Activated T-cell treated with anti-CD3 and anti-CD28 coated beads, Interleukin-2, amount 50 U/mL, for 1 hour (primary cell): ENCODE measurements at places on chromosomes 4 and X.
A peak's percentile ranks its signal among the peaks of the same experiment; 100 is the strongest.

GRCh38 chrX:132086672-132087071 is 41.1 kb downstream of the FRMD7 start:
- no peak for DNase-seq

- DNase-seq: no peak
Observed at GRCh38 chr4:176844448-176844847, 51.7 kb upstream of the VEGFC start.

- no peak for DNase-seq
Observed at GRCh38 chrX:12804655-12805054, 13.4 kb downstream of the PRPS2 start.

DNA sequence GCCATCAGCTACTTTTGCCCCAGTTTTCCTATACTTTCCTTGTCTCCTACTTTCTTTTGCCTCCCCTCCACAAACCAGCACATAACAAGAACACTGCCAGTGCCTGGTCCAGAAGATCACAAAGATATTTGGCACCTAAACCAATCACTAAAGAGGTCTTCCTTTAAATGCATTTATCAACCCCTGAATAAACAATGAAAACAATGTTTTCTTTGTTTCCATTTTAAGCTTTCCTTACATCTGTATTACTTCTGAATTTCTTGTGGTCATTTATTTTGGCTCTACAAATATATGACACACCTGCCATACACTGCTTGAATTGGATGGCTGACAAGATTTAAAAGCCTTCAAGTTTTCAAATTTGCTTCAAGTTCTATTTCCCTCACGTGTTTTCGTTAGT is 43.9 kb downstream of the MBNL3 start:
- DNase-seq: no peak

DNA sequence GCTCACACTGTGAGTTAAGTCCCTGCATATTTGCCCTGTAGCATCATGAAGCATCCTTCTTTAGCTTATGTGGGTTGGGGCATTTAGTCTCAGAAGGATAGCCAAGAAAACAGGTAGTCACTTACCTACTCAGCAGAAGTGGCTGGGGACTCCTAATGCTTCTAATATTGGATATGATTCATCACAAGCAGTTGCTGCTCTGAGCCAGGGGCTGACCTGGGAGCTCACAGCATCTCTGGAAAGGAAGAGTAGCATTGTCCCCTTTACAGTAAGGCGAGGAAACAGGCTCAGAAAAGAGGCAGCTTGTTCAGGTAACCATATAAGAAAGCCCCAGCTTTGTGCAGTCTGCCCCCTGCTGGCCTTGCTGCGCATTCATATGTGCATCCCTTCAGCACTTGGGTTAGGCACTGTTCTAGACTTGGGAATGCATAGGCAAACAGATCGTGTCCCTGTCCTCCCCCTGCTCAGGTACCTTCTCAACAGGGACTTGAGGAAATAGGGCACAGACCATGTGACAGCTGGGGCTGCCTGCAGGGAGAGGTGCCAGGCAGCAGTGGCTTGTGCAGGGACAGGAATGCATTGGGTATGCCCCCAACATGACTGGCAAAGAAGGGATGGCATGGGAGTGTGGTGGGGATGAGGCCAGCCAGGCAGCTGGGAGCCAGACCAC is 35.7 kb upstream of the TBC1D14 start:
- peak; percentile 82 for DNase-seq

- no peak for DNase-seq
Observed at GRCh38 chr4:106691749-106692148, 323.2 kb upstream of the GIMD1 start.

DNA sequence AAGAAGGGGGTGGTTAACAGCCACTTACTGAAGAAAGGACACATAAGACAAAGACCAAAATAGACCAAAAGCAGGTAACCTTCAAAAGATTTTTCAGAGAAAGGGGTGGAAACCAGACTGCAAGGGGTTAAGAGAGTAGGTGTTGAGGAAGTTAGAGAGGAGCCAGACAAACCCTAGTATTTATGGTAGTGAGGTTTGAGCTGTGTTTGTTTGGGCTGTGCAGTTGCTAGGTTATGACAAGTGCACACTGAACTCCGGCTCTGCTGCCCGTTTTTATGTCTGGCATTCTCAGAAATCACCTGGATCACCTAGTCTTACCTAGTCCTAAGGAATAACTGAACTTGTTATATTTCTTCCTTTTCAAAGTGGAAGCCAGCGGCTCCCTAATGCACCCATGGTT is 22.9 kb upstream of the G3BP2 start:
- no peak for DNase-seq

DNA sequence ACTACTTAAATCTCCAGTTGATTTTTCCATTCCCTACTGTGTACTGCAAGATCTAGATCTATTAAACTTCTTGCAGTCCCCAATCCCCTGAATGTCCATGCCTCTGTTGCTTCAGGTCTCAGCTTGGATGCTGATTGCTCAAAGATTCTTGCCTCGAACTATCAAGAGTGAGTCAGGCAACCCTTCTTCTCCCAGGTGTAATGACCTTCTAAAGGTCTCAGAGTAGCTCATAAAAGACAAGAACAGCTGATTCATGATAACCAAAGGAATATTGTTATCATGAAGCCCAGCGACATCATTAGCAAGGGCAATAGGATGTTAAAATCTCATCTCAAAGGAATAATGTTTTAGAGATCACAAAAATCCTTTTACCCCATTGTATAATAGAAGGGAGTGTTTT is 6.8 kb upstream of the FABP2 start:
- DNase-seq: no peak

DNA sequence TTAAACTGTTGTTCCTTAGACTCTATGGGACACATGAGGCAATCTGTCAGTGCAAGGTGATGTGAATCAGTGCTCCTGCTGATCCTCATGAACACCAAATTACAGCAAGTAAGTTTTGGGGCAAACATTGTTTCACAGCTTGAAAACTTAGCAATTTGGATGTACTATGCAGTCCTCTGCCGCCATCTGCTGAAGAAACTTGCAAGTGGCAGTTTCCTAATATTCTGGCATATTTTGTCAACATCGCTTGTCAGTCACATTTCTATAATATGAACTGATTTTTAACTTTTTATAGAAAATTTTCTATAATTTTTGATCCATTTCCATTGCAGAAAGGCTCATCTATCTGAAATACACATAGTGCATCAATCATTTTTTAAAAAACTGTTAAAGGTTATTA is 56.3 kb downstream of the ZAR1 start:
- DNase-seq: no peak

DNA sequence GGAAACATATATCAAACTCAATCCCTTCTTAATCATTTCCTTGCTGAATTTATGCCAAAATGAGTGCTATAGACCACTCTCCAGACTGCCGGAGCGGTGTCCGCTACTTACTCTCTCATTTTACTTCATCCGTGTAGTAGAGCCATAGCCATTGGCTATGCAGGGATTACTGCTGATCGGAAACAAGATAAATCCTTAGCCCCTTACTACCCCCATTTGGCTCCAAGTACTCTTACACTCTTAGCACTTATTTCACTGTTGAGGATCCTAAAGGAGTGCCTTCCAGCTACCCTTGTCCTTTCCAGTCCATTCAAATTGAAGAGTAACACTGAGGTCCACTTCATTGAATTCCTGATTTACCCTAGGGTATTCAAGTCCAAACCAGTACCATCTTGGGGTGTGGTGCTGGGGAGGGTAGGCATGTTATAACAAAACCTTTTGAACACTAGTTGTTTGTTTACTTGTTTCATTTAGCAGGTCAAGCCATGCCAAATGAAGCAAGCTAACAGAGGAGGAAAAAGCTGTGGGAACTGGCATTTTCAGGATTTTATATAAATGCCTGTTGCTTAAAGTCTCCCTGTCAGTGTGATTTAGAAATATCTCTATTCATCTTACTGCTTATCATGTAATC is 715.1 kb downstream of the FSTL5 start:
- no peak for DNase-seq

DNA sequence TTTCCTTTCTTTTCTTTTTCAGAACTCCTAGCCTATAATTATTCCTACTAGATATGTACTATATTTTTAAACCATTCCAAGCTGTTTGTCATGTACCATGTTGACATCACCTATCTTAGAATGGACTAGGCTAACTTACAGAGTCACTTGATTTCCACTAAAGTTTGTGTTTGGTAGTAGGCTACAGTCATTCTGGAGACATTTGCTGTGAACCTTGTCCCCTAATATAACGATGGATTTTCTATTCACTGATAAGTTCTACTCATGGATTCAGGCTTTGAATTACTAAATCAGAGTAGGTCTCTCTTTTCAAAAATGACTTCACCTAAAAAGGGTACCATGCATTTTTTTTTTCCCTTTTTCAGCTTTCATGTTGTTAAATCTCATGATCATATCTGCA is 93.4 kb downstream of the PHEX start:
- DNase-seq: no peak

GRCh38 chr4:100258675-100259074 is 68.4 kb upstream of the DDIT4L start:
- DNase-seq: no peak

DNA sequence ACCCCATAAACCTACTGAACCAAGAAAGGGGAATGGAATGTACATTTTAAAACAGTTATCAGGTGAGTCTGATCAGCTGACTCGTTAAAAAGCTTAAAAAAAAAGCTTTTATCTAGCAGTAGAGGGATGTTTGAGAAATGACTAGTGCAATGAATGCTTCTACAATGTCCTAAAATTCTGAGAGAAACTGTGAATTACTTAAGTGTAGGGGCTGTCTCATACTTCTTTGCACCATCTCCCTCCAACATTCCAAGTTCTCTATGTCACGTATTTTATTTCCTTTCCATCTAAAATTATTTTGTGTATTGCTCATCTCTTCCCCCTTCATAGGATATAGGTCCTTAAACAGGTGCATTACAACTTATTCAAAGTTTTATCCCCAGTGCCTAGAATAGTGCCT is 11.9 kb upstream of the AREG start:
- no peak for DNase-seq

- no peak for DNase-seq
Observed at GRCh38 chr4:54750341-54750740, 92.6 kb downstream of the KIT start.

GRCh38 chr4:154566639-154567204 is 3.9 kb downstream of the FGB start:
- no peak for DNase-seq

GRCh38 chr4:20426028-20426427 is 174.3 kb downstream of the SLIT2 start:
- no peak for DNase-seq

DNA sequence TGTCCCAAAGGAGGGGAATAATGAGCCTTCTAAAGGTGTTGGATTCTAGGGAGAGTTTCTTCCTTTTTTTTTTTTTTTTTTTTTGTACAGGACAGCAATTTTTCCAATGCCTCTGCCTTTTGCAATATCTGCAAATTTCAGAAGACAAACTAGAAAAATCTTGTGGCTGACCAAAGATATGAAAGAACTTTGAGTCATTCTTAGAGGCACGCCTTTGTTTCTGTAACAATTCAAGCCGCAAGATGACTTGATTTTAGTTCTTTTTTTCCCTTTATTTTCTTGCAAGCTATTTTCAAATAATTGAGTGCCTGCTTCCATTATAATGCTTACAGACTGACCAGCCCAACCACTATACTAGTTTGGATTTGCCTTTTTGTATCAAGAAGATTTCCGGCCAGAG is 47.6 kb upstream of the UXT start:
- DNase-seq: no peak

DNA sequence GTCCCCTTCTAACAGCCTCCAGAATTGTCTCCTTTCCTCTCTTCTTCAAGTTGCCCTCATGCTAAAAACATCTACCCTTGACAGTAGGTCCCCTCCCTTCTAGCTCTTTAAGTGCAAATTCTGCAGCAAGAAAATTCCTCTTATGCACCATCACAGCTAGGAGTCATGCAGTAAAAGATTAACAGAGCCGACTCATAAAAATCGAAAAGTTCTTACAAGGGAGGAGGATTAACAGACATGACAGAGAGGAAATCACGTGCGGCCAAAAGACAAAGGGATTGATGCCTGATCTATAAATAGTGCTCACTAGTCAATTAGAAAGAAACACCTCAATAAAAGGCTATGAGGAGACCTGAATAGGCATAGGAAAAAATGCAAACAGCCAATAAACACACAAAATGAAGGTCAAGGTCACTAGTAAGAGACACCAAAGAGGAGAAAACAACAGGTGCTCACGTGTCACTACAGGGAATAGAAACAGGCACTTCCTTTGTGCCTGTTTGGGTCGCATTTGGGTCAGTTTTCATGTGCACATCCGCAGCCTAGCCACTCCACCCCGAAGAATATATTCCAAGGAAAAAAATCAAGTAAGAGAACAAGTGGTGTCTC is 3.4 kb downstream of the RNF212 start:
- no peak for DNase-seq

DNA sequence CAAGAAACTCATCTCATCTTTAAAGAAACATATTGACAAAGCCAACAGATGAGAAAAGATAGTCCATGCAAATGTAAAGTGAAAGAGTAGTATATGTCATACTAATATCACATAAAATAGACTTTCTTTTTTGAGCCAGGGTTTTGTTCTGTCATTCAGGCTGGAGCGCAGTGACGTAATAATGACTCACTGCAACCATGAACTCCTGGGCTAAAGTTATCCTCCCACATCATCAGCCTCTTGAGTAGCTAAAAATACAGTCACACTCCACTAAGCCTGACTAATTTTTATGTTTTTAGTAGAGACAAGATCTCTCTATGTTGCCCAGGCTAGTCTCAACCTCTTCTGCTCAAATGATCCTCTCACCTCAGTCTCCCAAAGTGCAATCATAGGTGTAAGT is 51.8 kb upstream of the TRAM1L1 start:
- DNase-seq: no peak

DNA sequence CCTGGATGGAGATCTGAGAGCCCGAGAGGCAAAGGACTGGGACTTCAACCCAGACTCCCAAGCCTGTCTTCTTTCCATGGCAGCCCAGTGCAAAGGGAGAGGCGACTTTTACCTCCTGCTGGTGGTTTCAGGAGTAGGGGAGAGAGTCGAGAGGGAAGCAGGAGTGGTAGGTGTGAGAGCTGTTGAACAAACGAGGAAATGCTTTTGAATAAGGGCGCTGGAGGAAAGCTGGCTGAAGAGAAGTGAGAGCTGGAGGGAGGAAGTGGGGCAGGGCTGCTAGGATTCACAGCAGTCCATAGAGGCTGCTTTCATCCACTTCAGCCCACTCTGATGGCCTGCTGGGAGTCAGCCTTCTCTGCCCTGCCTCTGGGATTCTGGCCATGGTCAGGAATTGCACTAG is 81.8 kb upstream of the EFNB1 start:
- no peak for DNase-seq

DNA sequence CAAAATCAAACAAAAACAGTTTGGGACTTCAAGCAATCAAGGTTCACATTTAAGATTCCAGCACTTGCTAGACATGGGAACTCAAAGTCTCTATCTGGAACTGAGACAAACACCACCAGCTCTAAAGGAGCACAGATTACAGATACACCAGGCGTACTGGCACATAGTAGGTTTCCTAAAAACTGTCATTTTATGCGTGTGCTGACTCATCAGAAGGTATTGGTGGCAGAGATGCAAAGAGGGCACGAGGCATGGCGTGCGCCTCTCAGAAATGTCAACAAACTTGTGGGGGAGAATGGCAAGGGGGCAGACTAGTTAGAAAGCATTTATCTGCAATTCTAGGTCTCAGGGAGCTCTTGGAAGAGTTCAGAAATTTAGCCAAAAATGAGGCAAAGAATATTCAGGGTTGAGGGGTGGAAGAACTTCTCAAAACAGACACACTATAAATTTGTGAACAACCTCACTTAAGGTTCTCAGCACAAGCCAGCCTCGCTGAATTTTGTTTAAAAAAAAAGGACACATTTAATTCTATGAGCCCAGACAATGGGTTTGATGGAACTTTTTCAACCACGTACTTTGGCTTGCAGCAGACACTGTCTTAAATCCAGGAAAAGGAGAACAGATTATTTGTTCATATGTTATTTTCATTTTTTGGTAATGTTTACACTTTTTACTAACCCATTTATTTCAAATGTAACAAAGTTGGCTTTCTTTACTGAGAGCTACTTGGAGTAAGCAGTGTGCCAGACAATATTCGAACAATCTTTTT is 100.0 kb downstream of the SHISA3 start:
- DNase-seq: no peak
